NCI-H82 (cell line): ENCODE measurements at places on chromosomes 5 and 9.

- no peak for DNase-seq
These were observed 36.0 kb downstream of the TTC1 start for GRCh38 chr5:160044967-160045366.

DNA sequence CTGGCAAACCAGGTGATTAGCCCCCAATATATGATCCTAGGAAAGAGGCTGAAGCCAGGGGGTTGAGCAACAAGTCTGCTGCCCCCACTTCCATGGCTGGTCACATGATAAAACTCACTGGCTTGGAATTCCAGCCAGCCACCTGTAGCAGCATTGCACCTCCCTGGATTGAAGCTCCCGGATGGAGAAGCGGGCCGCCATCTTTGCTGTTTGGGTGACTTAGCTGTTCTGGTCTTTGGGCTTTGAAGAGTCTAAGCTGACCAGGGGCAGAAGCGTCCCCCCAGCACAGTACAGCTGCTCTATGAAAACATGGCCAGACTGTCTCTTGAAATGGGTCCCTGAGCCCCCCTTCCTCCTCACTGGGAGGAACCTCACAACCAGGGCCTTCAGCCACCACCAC is 610.2 kb downstream of the ANXA1 start:
- DNase-seq: no peak

- DNase-seq: no peak
These were observed 194.2 kb downstream of the TENT4A start for GRCh38 chr5:6907320-6907918.

DNA sequence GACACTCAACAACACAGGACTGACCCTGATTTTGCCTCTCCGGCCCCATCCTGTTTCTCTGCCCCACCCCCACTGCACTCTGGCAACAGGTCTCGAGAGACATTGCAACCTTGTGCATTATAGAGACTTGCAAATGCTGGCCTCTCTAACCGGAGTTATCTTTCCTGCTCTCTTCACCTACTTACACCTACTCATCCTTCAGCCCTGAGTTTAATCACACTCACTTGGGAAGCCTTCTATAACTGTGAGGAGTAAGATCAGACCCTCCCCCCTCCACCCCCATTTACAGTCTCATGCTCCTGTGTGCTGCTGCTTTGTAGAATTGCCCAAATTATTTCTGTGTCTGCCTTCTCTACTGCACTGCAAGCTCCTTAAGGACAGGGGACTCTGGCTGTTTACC is 42.8 kb downstream of the WWC1 start:
- DNase-seq: no peak

DNA sequence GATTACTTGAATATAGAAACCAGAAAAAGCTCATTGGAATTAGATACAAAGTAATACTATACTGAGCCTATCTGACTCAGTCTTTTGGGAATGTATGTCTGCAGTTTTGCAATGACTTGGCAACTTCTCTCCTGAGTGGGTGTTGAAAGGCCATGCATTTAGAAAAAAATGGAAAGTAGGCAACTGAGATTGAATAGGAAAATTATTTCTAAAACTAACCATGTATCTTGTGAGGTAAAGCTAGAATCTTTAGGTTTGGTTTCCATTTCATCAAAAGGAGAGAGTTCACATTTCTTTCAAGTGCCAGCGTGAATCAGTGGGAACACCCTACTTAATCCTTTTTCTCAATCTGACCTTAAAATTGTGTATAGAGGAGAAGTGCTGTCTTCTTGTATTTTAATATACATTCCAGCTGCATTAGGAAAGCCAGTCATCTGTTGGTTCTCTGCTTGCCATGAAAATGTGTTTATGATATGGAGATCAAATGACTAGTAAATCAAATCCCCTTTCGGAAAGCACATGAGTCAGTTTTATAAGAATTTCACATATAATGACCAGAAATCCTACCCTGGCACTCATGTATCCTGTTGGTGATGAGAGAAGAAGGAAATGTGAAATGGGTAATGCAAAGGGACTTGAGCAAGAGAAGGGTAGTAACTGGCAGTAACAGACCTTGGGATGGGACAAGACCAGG is 30.4 kb downstream of the NFX1 start:
- no peak for DNase-seq

GRCh38 chr5:36418152-36418979 is 116.7 kb upstream of the RANBP3L start:
- no peak for DNase-seq

DNA sequence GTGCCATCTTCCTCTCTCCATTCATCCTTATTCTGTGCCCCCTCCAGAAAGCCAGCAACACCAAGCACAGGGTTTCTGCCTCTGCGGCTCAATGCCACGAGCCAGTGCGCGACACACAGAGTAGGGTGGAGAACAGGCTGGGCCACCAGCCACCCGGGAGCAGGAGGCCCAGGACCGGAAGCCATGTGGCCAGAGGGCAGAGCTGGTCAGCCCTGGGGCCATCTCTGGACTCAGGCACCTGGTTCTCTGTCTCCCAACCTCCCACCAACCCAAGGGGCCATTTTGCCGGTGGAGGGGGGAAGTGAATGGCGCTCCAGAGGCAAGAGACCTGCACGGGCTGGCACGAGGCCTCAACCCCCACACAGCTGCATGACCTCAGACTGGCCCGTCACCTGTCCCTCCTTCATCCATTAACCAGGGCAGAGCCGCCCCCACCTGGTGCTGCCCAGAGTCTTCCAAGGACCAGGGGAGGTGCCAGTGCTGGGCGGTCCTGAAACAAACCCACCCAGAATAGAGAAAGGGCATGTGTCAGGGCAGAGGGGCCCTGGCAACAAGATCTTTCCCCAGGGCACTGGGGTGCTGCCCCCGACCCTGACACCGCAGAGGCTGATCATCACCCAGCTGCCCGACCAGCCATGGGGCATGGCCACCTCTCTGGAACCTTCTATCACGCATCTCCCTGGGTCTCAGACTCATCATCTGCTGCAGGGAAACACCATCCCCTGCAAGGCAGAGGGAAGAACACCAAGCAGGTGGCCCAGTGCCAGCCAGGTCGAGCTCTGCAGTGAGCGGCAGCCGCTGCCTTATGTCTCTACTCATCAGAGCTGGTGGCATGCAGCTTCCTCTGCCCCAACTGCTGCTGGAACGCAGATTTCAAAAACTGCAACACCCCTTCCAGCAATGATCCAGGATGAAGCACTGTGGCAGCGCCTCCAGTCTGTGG is 11.9 kb downstream of the VAV2 start:
- DNase-seq: no peak

GRCh38 chr9:136022731-136023409 is 61.7 kb upstream of the UBAC1 start:
- no peak for DNase-seq

GRCh38 chr9:73073337-73074175 is 78.1 kb upstream of the ANXA1 start:
- DNase-seq: no peak

GRCh38 chr5:53261245-53261644 is 151.7 kb upstream of the MOCS2 start:
- DNase-seq: no peak
